HT-29 (cell line): ENCODE measurements at places on chromosomes 7 and 10.

DNA sequence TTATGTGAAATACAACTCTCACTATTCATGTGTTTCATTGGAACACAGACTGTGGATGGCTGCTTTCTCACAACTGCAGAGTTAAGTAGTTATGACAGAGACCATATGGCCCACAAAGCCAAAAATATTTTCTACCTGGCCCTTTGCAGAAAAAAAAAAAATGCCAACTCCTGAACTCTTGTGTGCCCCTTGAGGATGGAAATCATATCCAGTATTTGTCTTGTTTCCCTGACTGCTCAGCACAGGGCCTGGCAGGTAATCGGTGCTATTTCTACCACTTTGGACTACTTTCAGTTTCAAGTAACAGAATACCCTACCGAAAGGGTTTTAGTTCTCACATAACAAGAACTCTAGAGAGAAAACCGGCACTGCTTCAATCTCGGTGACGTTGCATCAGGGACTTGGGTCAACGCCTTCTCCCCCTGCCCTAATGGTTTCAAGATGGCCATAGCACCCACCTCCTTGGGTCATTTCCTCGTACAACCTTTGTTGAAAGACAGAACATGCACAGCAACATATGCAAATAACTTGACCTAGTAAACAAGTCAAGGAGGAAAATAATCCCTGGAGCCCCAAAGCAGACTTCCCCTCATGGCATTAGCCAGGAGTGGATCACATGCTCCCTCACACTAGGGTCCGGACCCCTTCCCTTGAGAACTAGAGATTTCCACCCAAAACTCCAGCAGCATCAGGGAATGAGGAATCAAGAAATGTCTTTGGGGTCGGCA is 11.8 kb upstream of the GPNMB start:
- no peak for DNase-seq

DNA sequence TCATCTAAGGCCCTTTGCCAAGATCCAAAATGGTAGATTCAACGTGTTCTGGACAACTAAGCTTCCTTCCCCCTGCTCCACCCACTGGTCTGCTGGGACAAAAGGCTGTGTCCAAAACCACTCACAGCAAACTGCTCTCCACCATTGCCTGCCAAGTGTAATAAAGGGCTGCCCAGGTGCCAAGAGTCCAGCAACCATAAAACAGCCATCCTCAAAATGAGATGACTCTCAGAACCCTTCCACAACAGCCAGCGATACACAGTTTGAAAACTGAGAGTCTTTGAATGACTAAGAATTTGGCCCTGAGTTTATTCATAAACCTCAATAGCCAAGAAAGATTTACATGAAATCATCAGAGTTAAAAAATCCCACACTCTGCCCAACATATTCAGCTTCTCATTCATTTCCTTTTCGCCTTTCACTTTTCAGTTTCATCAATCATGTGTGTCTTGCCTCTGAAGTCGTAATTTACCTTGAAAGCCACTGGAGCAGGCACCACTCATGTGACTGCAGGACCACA is 658.1 kb upstream of the MGMT start:
- no peak for DNase-seq

- DNase-seq: peak; percentile 96
These were observed 873 bp downstream of the GTF2I start for GRCh38 chr7:74658178-74659004.

DNA sequence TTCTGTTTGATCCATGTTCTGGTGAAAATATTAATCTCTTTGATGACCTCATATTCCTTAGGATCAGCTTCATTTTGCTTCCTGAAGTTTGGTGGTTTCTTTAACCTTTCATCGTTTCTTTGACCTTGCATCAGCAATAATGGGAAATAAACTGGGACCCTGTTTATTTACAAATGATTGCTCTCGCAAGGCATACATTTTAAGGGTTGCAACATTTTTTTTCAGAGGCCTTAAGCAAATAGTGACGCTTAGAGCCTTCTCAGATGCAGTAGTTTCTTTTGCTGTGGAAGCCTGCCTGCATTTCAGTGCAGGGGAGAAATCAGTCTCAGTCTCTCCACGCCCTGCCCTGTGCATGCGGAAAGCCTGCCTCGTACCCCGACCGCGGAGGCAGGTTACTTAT is 139.1 kb upstream of the NPS start:
- DNase-seq: no peak

DNA sequence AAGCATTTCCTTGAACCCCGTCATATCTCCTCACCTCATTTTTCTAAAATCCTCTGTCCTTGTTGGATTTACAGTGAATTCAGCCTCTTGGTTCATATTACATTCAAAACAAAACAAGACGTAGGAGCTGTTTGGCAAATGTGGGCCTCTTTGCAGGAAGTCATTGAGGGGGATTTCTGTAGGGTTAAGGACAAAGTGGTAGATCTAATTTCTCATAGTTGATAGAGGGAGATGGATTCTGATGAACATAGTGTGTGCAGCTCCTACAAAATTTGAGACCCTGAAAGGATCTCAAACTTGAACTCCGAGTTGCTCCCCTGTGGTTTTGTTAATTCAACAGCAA is 682 bp downstream of the TBXAS1 start:
- DNase-seq: peak; percentile 19

DNA sequence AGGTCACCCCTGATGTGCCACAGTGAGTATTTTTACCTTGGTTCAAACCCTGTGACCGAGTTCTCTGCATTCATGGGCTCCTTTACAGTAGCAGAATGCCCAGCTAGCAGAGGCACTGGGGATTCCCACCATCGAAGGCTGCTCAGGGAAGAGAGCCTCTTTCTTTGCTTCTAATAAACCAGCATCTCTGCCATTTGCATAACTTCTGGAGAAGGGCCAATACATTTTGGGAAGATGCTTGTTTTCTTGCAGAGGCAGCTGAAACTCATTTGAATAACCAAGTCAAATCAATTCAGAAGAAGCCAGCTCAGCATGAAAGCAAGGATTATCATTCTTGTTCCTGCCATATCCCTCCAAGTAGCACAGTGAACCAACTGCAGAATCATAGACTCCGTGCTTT is 82.9 kb upstream of the WDR11 start:
- no peak for DNase-seq

DNA sequence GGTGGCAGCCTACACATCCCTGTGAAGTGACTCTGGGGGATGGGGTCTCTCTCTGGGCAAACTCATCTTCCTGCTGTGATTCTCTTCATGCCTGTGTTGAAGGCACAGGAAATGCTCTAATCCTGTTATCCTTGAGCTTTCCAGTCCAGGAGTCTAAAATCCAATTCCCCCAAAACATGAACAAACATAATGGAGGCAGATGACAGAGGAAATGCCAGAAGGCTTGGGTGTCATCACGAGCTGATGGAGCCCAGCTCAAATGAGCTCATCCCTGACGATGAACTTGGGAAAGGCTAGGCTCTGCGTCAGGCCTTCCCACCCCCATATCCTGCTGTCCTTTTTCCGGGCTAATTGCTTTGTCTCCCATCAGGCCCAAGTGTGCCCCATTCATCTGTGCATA is 165.9 kb upstream of the PODXL start:
- DNase-seq: no peak

- no peak for DNase-seq
These were observed 290.6 kb downstream of the PRPF18 start for GRCh38 chr10:13877154-13877909.

DNA sequence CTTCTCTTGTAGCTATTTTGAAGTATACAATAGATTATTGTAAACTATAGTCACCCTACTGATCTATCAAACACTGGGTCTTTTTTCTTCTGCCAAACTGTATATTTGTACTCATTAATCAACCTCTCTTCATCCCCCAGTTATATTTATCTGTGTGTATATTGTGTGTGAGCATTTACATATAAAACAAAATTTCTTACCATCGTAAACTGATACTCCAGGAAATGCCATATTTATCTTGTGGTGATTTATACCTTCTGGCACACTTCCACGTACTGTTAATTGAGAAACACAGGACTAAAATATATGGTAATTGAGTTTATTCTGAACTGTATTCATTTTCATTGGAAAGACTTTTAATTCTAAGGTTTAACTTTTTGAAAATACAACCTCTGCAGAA is 18.9 kb downstream of the ANLN start:
- peak; percentile 18 for DNase-seq

DNA sequence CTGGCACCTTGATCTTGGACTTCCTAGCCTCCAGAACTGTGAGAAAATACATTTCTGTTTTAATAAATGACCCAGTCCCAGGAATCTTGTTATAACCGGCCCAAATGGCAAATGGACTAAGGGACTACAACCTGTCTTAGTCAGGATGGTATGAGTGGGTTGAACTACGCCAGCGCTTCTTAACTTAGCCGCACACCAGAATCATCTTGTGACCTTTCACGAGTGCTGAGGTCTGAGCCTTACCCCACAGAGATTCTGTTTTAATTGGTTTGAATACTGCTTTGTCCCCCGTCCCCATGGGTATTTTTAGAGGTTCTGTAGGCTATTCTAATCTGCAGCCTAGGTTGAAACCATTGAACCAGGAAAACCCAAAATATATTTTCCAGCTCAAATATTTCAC is 48.0 kb downstream of the PFKFB3 start:
- no peak for DNase-seq

DNA sequence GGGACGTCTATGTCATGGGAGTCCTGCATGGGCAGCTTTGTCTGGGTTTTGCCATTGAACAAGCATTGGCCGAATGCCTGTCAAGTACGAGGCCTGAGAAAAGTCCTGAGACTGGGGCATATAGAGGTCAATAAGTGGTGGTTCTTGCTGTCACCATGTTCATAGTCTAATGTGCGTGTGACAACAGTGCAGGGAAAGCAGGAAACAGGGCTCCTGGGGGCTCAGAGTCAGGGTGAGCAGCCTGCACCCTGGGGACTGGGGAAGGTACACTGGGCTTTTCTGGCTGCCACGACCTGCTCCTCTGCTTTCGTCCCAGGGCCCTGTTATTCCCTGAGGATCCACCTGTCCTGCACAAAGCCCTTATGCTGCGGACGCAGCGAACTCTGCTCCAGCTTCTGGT is 21.3 kb downstream of the FAM241B start:
- DNase-seq: no peak

DNA sequence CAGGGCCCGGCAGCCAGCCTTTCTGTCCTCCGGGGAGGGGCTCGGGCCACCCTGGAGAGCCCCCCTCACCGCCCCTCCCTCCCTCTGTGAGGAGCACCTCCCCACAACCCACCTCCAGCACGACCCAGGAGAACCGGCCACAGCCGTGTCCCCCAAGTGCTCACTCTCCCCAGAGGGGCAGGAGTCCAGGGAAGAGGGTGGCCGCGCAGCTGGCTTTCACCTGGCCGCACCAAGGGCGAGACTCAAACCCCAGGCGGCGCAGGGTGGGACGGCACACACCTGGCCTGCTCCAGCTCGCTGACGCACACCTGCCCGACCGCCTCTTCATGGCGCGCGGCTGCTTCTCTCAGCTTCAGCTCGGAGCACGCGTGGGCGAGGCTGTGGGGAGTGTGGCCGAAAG is 73.4 kb downstream of the CFAP46 start:
- DNase-seq: no peak

DNA sequence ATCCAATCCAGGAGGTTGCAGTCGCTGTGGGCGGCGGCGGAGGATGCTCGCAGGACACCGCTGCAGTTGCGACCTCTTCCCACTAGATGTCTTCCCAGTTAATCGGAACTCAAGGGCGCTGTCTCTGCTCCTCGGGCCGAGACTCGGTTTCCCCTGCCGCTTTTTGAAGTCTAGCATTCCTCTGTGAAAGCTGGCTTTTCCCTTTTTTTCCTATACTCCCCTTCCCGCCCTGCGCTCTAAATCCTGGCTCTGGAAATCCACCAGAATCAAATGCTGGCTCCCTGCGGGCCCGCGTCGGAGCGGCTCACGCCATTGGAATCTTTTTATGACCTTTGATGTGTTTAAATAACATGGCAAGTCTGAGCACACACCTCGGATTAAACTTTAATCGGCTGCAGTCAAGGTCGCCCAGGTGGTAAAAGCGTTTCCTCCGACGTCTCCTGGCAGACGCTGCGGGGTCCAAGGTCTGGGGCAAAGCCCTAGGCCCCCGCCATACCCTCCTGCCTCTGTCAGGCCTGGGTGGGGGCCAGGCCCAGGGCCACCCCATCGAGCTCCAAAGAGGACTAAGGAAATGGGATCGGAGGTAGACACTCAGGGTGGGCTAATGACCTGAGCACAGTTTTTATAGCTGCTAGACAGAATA is 10.7 kb upstream of the HOXA13 start:
- peak; percentile 82 for DNase-seq

DNA sequence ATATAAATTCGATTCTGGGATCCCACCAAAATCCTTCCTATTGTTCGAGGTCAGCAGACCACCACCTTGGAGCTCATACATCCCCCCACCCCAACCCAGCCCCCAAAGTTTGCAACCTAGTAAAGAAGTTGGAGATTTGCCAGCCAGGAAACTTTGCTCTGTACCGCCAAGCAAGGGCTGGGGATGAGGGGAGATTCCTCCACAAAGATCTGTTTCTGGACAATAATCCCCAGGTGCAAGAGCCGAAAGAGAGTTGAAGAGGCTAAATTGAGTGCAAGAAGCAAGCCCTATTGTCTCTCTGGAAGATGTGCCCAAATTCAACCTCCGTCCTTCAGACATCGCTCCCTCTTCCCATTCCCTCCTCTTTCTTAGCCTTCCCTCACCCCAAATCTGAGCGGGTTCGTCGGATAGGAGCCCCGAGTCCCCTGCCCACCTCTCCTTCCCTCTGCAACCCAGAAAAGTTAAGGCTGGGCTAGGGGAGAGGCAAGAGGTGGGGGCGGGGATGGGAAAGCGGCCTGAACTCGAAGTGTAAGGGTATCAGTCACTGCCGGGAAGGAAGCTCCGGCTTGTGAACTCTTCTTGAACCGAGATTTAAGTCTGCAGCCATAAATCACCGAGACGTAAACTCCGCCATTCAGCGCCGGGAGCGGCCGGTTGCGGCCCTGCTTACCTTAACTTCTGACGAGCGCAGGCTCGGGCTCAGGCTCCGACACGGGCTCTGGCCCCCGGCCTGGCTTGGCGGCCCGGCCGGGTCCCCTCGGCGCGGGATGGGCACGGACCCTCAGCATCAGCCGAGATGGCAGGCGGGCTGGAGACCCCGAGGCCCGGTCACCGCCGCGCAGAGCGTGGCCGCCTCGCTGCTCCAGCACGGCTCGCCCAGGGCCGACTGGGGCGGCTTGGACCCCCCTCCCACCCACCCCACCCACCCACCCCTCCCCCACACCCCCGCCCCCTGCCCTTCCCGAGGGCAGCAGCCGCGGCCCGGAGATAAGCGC is 10.8 kb upstream of the HOXA2 start:
- DNase-seq: peak; percentile 91

- DNase-seq: no peak
These were observed 487.8 kb upstream of the TEX47 start for GRCh38 chr7:89283302-89283701.

DNA sequence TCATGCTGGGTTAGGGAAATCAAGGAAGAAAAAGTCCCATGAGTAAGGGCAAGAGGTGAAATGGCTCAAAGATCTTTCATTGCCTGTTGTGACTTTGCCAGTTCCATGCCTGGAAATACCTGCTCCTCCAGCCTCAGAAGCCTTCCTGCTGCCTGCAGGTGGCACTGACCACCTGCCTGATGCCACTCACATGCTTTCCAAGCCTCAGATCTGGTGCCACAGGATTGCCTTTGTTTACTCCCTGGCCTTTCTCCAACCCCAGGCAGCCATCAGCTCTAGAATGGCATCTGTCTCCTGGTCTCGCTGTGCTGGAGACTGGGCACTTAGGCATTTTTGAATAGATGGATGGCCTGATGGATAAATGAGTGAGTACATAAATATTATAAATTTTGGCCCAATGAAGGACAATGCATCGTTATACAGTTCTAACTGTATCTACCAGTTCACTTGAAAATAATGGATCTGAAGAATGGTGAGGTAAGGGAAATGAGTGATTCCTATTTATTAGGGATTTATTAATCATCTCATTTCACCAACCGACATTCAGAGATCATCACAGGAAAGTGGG is 657.2 kb downstream of the INHBA start:
- DNase-seq: peak; percentile 80
